ENCODE measurements at places on chromosomes 7 and 10.

DNA sequence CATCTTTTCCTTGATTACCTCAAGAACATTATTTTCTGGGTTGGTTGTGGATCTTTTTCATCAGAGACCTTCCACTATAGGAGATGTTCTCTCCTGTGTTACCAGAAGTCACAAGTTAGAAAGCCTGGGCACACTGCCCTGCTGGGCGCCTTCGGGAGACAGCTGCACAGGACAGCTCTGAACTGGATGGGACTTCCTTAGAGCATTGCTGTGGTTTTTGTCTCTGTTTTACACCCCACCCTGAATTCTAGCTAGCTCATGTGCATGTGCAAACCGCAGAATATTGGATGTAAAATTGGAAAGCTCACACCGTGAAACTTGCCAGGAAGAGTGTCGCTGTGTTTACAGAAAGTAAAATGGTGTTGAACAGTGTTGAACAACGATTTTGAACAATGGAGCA, 54.4 kb upstream of the SEC61G start:
- no peak overlapping the region for H3K4me3 ChIP-seq
- no peak for DNase-seq
- H3K4me1 ChIP-seq = no peaks in the 10 kb centered on the region
- no peak overlapping the region for H3K27ac ChIP-seq

- no peak overlapping the region for H3K27ac ChIP-seq
- no peaks in the 10 kb centered on the region for H3K4me1 ChIP-seq
- H3K4me3 ChIP-seq = no peak overlapping the region
- DNase-seq = no peak
- no peaks in the 10 kb centered on the region for H3K36me3 ChIP-seq
Observed at GRCh38 chr10:114060456-114060855, 16.8 kb downstream of the ADRB1 start.

DNA sequence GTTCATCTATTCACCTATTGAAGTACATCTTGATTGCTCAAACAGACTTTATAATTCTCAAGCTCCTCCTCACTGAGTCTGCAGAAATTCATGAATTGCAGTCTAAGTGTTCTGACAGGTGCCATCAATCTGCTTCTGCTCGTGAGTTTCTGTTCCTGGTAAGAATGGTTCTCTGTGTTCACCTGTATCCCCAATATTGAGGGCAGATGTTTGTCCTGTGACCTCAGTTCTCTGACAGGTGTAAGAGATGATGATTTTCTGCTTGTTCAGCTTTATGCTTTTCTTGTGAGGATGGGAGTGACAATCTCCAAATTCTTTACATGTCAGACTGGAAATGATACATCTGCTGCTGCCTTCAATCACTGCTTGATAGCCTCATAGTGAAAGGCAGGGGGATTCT, 736.9 kb upstream of the COBL start:
- H3K4me1 ChIP-seq = no peaks in the 10 kb centered on the region
- H3K27ac ChIP-seq = no peak overlapping the region
- no peaks in the 10 kb centered on the region for H3K27me3 ChIP-seq
- no peaks in the 10 kb centered on the region for H3K36me3 ChIP-seq

GRCh38 chr10:52322936-52323335, 8.9 kb downstream of the DKK1 start:
- no peak for DNase-seq
- H3K36me3 ChIP-seq = no peaks in the 10 kb centered on the region
- H3K4me1 ChIP-seq = no peaks in the 10 kb centered on the region
- H3K27ac ChIP-seq = no peak overlapping the region
- no peak overlapping the region for H3K4me3 ChIP-seq

Measured in HepG2 (cell line).